RWPE1 (cell line): ENCODE measurements at places on chromosomes 3 and 15.

GRCh38 chr15:68701886-68702285, 118.8 kb downstream of the ANP32A start:
- no peak for DNase-seq

DNA sequence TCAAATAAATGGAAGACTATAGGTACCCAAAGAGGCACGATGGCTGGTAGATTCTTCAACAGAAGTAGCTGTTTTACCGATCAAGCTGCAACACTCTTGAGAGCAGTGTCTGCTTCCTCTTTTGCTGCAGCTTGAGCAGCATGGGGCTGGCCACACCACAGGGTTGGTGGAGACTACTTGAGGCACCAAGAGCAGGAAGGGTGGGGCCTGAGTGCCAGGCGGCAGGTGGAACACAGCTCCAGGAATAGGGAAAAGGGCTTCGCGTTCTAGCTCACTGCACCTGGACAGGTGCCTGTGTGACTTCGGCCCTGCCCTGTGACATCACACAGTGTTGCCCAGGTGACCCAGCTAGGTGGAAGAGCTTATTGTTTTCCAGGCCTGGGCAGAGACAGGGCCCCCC, at the start of gene CCDC33:
CCDC33 (plus strand) TSS at position 365 of the 400 bp plus-strand sequence. CDS start 394 bp downstream, outside the sequence.
- no peak for DNase-seq

GRCh38 chr3:57256844-57257243, 29.3 kb downstream of the APPL1 start:
- no peak for DNase-seq

DNA sequence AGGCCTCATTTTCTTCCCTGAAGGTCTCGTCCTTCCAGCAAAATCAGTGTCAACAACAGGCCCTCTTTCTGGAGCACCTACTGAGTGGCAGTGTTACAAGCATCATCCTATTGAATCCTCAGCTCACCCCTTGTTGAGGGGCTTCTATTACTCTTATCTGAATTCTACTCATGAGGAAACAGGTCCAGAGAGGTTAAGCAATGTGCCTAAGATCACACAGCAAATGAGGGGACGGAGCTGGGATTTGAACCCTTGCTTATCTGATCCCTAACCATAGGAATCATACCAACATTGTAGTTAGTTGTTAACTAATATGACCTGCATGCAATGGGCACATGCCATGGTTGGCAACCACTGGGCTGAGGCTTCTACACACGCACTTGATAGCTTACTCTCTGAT, 63.0 kb downstream of the SLC6A6 start:
- no peak for DNase-seq

GRCh38 chr3:58572634-58573230, 4.5 kb downstream of the FAM107A start:
- no peak for DNase-seq

DNA sequence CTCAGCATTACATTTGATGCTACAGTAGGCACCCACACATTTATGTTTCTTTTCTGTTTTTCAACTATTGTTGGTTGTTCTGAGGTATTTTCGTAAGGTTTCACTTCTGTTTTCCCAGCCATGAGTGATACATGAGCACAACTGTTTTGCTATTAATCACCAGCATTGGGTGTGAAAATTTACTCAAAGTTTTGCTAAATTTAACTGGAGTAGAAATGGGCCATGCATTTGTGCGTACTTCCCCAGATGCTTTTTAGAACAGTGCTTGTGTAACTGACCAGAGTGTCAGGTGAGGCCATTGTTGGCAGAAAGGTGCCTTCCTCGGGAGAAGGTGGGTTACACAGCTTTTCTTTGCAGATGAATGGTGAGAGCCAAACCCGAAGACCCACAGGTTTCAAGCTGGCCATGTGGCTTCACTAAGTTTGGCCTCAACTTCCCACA, 70.4 kb downstream of the ST6GAL1 start:
- DNase-seq, result no peak

- peak; percentile 46 for DNase-seq
Observed at GRCh38 chr3:170228093-170228766, 6.0 kb downstream of the PRKCI start.

GRCh38 chr3:34998902-34999301, 640.4 kb upstream of the ARPP21 start:
- DNase-seq, result no peak

- DNase-seq, result no peak
Observed at GRCh38 chr3:12521010-12521409, 24.3 kb downstream of the MKRN2OS start.

- no peak for DNase-seq
Observed at GRCh38 chr3:140708815-140709214, 31.0 kb downstream of the TRIM42 start.

DNA sequence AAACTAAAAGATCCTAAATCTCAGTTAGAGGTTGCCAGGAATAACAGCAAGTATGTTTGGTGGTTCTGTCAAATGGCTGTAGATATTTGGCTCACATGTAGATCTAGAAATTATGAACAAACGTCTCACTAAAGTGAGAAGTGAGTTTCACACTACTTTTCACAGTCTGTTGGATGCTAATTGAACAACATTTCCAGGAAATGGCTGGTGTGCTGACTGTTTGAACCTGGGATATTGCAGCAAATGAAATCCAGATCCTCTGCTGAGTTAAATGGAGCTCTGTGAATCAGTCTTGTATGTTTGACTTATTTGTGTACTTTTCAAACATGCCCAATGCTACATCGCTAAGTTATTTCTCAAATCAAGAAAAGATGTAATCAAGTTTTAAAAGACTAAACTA, 21.3 kb upstream of the RSL24D1 start:
- DNase-seq, result no peak

GRCh38 chr3:23067116-23067515, 136.0 kb upstream of the UBE2E2 start:
- DNase-seq, result no peak

- DNase-seq, result no peak
Observed at GRCh38 chr15:73954188-73955145, 28.2 kb downstream of the LOXL1 start.

- DNase-seq, result no peak
Observed at GRCh38 chr3:6062261-6063187, 798.4 kb upstream of the GRM7 start.

DNA sequence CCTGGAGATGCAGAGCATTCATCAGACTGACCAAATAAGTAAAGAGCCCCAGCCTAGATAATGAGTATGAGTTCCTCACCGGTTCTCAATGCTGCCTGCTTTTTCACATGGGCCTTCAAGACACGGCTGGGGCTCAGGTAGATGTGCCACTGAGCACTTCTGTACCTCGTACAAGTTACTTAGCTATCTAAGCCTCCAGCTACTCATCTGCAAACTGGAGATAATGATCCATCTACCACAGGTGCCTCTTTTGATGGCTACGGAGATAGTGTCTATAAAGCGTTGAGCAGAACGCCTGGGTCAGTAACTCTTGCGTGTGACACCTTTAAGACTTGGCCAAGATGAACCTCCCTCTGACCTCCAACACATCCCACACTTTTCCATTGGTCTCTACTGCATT, 56.3 kb downstream of the CCR4 start:
- no peak for DNase-seq
